Activated T-cell treated with anti-CD3 and anti-CD28 coated beads, Interleukin-2, amount 50 U/mL, for 4 hours (primary cell): ENCODE measurements at places on chromosomes 12 and 14. TPM values are rescaled to one million over a fixed set of nuclear protein-coding genes. Genes with fewer than 3 reads are reported as not detected.

DNA sequence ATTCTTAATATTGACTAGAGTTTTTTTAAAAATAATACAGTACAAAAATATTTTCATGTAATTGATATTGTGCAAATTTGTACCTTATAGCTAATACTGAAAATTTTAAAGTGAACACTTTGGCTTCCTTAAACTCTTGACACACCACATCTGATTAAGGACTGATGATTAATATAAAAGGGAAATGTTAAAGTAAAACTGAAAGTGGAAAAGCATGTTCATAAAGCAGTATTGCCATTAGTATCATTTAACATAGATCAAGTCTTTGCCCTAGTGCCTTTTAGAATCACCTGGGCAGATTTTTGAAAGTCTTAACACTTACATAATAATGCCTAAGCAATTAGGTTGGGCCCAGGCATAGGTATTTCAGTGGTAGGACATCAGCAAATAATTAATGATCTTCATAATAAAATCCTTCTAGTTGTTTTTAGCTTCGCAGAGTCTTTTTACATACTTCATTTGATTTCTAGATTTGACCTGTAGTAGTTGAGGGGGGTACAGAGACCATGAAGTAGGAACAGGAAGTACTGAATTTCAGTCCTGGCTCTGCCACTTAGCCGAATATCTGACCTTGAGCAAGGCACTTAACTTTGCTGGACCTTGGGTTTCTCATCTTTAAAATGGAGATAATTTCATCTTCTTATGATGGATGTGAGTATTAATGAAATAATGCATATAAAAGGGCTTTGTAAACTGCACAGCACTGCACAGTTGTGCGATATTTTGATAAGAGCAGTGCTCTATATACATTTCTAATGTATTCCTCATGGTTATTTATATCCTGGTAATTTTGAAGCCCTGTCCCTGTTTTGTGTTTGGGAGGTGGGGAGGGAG is 43.7 kb downstream of the MARK3 start:
- DNase-seq, result no peak

DNA sequence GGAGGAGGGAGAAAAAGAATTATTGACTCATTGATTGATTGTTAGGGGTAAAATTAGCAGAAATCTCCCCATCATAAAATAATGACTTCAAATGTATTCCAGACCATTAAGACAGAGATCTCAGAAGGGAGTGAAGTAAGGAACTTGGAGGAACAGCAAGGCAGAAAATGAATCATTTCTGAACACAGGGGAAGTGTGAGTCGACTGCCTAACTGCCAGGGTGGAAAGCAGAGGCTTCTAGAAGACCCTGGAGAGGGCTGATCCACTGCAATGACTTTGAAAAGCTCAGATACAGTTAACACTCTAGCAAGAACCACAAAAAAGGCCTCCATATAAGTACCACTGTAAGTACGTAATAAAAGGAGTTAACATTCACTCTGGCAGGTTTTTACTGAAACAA is 9.7 kb downstream of the GLTP start:
- no peak for DNase-seq

The FGF6 gene
- not detected for total RNA-seq

The CEBPE gene
- total RNA-seq, result not detected

DNA sequence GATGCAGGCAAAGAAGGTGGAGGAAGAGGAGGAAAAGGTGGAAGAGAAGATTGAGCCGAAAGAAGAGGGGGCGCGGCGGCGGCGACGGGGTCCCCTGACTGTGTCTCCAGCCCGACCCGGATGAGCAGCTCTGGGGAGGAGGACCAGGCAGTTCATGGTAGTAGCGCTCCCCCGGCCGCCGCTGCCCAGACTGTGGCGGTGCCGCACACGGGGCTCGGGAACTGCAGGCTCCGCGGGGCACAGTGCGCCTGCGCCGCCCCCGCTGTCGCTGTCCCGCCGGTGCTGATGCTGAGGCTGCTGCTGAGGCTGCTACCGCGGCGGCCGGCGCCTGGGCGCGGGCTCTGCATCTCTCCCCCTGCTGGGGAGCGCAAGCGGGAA is at the start of gene KCNH5:
TSS of gene KCNH5 (minus strand) at position 225 of the 378 bp plus-strand sequence. CDS start 272 bp downstream, outside the sequence.
- no peak for DNase-seq

DNA sequence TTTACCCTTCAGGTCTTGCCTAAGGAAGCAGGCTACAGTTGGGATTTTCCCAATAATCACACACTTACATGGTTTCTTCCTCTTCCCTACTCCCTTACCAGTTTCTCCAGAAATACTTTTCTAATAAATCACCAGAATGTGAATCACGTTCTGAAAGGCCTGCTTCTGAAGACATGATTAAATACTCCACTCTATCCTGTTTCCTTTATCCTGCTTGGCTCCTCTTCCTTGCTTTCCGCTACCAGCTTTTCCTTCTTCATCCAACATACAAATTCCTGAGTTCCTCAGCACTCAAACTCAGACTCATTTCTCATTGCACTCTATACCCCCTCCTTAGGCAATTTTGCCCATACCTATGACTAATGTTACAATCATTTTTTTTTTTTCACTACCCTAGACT is 118.3 kb downstream of the MGAT4C start:
- no peak for DNase-seq

The MIP gene
- 0.08 TPM for total RNA-seq

The RERG gene
- total RNA-seq, result 0.26 TPM

DNA sequence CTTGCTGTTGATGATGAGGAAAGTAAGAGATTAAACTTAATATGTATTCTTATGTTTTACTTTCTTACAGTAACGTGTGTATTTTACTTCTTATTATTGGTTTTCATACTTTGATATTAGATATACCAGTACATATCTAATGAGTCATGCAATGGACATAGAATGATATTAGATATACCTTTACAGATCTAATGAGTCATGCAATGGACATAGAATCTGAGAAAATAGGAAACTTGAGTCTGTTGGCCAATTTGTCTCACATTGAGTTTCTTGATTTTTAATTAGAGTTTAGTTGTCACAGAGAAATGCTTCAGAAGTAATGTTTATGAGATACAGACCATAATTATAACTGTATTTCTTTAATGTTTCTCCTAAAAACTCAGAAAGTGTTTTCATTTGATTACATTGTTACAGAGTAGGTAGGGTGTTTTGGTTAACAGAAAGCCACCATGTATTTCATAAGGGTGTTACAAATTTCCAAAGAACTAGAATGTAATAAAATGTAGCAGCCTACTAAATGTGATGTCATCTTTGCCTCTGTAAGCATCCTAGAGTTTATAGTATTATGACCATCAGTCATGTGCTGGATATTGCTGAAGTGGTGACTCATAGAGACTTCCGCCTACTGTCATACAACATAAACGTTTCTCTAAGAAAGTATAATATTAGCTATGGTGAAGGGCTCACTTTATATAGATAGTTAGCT is 3.0 kb downstream of the GAS2L3 start:
- DNase-seq, result no peak
